ENCODE measurements at places on chromosomes 5 and 9.
A peak's percentile ranks its signal among the peaks of the same experiment; 100 is the strongest.

DNA sequence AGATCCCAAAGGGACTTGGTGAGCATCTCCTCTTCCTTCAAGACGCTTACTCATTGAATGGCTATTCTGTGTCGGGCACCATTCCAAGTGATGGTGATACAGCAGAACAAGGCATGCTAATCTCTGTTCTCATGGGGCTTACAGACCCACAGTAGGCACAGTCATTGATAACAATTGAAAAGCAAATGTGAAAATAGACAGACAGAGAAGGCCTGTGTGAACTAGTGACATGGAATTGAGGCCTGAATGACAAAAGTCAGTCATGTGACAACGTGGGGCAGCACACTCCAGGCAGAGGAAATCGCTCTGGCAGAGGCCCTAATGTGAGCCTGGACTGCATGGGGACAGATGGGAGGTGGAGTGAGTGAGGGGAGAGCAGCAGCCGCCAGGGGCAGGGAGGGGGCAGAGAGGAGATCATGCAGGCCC is 70.7 kb upstream of the CPLX2 start:
- no peak for DNase-seq

GRCh38 chr5:76941442-76941841 is 11.4 kb upstream of the CRHBP start:
- no peak for DNase-seq

- peak; percentile 53 for DNase-seq
These were observed 396.1 kb upstream of the MPDZ start for GRCh38 chr9:13675638-13676000.

GRCh38 chr5:72749362-72749997 is 67.0 kb upstream of the TNPO1 start:
- DNase-seq: no peak

DNA sequence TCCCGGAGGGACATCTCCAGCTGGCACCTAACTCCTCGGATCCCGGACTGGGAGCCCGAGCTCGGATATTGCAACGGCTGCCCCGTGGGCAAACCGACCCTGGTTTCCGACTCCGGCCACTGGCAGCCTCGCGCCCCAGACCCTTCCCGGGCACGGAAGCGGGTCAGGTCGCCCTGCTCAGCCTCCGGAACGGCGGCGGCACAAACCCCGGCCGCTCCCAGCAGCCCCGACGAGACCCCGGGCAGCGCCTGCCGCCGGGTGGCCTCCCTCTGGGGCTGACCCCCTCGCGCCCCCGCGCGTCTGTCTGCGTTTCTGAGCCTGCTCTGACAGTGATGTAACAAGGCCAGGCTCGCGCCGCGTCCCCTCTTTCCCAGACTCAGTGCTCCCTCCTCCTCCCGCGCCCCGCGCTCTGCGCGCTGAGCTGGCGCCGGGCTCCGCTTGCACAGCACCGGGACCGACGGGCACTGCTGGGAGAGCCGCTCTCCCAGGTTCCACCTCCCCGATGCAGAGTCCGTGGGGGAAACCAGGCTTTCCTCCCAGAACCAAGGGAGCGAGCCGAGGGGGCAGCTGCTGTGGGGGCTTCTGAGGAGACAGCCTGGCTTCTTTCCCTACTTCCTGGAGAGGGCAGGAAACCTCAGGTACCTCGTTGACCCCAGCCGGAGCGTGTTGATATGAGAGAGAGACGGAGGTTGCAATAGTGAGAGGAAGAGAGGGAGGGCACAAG is at the start of gene TMEM215:
Gene TMEM215 (plus strand): TSS at position 373 of the 724 bp plus-strand sequence. CDS start 644 bp downstream, outside the sequence.
- no peak for DNase-seq

- no peak for DNase-seq
These were observed 15.1 kb upstream of the CXCL14 start for GRCh38 chr5:135593886-135594285.

DNA sequence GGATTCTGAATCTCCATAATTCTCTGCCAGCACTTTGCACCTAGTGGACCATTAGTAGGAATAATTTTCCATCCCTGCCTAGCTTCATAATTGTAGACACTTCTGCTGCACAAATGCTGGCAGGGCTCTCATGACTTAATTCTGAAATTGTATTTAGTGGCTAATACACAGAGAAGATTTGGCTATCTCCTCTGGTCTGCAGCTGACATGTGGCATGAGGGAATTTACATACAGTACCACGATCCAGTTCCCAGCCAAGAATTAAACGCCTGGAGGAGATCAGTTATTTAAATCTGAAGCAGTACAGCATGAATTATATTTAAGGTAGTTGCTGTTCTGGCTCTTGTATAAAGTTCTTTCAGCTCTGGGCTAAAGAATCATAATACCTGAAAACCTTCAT is 46.5 kb downstream of the IQGAP2 start:
- no peak for DNase-seq

DNA sequence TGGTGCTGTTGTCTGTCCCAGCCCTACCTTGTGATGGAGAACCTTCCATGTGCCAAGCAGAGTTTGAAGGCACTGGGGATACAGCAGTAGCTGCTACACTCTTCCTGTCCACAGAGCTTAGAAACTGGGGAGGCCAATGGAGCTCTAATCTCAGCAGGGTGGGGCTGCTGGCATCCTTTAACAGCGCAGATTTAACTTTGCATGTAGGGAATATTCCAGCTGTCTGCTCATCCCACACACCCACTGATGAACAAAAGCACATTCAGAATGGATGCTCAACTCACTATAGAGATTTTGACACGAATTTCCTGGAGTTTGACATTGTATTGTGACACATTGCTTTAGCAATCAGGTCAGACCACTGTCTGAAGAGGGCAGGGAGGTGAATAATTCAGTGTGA is 49.0 kb downstream of the TMEM215 start:
- DNase-seq: no peak

- no peak for DNase-seq
These were observed 62.3 kb upstream of the HMHB1 start for GRCh38 chr5:143749581-143750205.

DNA sequence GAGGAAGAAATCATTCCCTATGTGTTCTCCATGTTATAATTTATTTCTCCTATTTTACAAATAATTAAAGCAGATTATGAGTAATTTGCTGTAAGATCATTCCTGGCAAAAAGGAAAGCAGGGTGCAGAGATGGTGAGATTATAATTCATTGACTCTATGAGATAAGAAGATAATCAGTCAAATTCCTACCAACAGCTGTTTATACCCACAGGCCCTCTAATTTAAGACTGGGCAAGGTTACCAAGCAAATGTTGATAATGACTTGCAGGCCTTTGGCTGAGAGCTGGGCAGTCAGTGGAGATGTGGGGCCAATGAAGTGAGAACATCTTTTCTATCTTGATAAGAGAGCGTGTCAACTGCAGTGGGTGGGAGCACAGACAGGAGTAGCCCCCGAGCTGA is 222.7 kb downstream of the ICE1 start:
- no peak for DNase-seq

GRCh38 chr5:172866802-172867748 is 33.0 kb downstream of the ERGIC1 start:
- no peak for DNase-seq

DNA sequence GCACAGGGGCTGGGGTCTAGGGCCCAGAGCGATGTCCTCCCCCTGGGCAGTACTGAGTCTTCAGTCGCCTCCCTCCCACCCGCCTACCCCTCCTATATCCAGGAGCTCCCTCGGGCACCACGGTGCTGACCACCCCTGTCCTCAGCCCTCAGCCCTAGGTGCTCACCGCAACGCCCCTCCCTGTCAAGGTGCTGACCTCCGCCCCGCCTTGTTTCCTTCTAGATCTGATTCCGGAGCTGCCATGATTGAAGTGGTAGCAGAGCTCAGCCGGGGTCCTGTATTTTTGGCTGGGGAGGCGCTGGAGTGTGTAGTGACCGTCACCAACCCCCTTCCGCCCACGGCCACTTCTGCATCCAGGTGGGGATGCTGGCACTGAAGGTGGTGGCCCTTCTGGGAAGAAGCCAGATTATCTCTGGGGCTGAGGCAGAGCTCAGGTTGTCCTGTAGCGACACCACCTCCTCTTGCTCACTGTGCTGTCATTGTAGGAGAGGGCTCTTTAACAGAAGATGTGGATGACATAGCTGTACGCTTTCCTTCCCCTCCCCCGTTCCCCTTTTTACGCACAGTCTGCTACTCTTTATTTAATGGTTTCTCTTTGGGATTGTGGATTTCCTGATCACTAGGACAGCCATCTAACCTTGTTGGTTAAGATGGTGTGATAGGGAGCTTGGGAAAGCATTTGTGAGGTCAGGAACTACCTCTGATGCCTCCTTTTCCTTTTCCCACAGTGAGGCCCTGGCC is 598 bp downstream of the RGP1 start:
- peak; percentile 60 for DNase-seq

DNA sequence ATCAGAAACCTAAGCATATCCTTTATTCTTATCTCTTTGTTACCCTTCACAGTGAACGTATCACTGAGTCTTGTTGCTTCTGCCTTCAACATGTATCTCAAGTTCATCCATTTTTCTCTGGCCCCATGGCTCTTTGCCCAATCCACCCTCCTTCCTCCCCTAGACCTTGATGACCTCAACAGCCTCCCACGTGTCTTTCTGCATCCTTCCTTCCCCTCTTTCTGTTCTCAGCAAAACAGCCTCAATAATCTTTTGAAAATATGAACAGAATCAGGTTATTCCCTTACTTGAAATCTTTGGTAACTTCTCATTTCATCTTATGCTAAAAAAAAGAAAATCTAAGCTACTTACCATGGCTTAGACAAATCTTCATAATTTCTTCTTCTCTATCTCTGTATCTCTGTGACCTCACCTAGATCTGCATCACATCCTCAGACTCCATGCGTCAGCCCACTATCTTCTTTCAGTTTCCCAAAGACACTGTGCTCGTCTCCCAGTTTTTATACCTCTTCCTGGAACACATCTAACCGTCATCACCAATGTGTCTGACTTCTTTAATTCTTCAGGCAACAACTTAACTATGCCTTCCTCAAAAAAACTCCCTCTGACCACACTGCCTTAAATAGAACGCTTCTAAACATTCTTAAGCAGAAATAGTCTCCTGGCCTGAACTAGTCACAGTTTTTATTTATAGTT is 208.0 kb downstream of the PARP8 start:
- DNase-seq: no peak

DNA sequence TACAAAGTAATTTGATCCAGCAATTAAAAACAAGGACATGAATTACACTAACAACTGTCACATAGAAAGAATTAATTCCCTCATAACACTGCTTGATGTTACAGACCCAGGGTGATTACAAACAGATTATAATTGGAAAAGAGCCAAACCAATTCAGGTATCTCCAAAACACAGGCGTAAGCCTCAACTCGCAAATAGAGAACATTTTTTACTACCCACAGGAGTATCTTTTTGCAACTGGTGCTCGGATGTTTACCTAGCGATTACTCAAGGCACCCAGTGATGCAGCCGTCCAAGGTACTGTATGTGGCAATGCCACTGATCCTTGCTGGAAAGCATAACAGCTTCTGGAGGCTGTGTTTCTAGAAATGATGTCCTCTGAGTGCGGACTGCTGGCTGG is 386.1 kb upstream of the KIF2A start:
- no peak for DNase-seq
